ENCODE measurements at places on chromosomes 4 and X.

GRCh38 chr4:52957835-52958631 is 95.9 kb downstream of the RASL11B start:
- no peak for DNase-seq

DNA sequence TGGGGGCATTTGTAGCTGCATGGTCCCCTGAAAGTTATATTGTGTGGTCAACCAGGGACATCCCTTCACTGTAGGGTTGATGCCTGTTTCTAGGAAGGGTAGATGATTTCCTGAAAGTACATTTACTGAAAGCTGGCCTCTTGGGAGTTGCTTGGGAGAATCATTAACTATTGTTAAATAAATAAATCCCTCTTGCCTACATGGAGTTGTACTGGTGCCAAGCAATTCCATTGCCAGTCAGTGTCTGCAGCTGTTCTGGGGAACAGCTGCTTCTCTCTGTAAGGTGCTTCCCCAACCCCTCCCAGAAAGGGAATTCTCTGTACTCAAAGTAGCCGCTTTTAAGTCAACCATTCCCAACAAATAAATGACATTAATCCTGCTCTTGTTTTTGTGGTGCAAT is 51.1 kb downstream of the C4orf51 start:
- DNase-seq, result no peak

GRCh38 chr4:184262901-184263300 is 45.2 kb upstream of the ENPP6 start:
- peak; percentile 45 for DNase-seq

DNA sequence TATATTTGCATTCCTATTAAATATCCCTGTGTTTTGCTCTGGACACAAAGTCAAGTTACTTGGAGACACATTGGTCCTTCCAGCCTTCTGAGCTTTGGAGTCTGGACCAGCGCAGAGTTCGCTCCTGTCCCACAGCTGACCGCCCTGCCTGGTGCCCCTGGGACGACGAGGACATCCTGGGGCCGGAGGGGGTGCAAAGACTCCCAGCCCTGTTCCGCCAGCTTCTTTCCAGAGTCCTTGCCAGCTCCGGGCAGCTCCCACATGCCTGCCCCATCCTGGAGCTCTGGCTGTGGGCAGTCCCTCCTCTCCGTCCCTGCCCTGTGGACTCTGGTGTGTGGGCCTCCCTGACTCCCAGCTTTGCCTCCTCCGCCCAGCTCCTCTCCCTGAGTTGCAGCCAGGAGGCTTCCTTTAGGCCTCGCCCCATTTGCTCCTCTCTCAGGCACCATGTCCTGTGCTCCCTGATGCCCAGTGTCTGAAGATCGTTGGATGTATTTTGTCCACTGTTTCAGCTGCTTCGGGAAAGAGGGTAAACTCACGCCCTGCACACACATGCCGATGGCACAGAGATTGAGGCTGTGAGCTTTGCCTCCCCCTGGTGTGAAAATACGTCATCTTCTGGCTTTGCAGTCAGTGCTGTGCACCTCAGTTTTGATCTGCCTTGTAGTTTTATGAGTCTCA is 4.9 kb upstream of the PCGF3 start:
- no peak for DNase-seq

GRCh38 chr4:46372878-46373277 is 17.1 kb downstream of the GABRA2 start:
- DNase-seq, result no peak
